ENCODE measurements at places on chromosomes 16 and 17.

- DNase-seq: no peak
Observed at GRCh38 chr17:8701754-8702153, 42.9 kb downstream of the CCDC42 start.

GRCh38 chr17:13646411-13646810, 44.7 kb upstream of the HS3ST3A1 start:
- DNase-seq: no peak

DNA sequence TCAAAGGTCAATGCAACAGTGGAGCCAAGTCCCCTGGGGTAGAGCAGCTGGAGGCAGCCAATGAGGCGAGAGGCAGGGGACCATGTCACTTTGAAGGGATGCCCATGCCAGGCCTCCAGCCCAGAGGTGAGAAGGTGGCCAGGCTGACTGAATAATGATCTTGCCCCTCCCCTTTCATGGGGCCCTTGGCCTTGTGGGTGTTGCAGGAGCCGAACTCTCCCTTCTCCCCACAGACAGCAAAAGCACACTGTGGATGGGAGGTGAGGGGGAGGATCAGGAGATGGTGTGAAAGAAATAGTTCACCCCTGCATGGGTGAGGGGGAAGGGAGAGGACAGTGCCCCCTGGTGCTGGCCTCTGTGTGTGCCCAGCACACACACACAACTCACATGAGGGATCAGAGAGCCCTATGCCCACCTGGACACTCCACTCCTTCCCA, 15.8 kb upstream of the TBX21 start:
- DNase-seq: no peak

- DNase-seq: no peak
Observed at GRCh38 chr17:79363552-79364275, 247.1 kb downstream of the RBFOX3 start.

DNA sequence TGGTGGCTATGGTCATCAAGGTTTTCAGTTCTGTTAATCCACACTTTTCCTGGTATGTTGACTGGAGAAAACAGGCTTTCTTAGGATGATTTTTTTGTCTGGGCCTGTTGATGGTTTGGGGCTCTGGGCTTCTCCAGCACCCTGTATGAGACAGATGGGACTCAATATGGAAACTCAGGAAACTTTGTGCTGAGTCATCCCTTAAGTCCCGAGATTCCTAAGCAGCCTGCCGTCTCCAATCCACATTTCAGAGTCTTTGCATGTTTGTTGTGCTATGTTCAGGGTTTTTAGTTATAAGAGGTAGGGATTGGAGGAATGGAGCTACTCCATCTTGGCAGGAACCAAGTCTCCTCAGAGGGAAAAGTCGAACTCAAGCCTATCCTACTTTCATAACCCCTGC, 253.3 kb upstream of the FOXF1 start:
- DNase-seq: no peak

DNA sequence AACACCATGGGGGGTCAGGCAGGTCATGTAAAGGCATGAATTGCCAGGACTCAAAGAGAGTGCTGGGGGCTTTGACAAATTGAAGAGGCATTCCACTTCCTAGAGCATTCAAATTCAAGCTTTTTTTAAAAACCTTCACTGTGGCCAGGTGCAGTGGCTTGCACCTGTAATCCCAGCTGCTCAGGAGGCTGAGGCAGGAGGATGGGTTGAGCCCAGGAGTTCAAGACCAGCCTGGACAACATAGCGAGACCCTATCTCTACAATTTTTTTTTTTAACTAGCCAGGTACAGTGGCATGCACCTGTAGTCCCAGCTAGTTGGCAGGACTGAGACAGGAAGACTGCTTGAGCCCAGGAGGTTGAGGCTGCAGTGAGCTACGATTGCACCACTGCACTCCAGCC, 17.2 kb downstream of the ABCC12 start:
- no peak for DNase-seq

DNA sequence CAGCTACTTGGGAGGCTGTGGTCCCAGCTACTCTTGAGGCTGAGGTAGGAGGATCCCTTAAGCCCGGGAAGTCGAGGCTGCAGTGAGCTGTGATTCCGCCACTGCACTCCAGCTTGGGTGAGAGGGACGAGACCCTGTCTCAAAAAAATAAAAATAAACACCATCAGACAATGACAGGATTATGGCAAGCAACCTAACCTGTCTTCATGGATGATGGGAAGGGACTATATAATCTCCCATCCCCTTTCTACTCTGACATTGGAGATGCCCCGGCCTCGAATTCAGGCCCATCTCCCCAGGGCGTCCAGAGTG, 893 bp downstream of the TRIM25 start:
- no peak for DNase-seq

GRCh38 chr17:30389756-30390300, 11.1 kb downstream of the CPD start:
- DNase-seq: peak; percentile 29

GRCh38 chr17:17824119-17824782, 12.5 kb downstream of the SREBF1 start:
- no peak for DNase-seq

GRCh38 chr17:77449908-77450741, 309.4 kb downstream of the SEC14L1 start:
- peak; percentile 68 for DNase-seq

DNA sequence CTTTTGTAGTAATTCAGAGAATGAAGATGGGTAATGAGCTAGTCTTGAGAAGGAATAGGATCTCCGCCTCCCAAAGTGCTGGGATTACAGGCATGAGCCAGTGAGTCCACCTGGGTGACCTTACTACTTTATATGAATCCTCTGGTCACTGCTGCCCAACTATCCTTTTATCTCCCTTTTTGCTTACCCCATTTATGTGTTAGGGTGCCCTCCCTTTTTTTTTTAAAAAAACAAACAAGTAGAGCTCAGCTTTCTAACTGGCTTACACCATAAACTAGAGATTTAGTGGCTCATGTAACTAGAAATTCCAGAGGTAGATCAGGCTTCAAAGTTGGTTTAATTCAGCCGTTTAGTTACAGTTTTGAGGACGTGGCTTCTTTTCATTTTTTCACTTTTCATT, 15.6 kb downstream of the USP10 start:
- DNase-seq: no peak

GRCh38 chr16:21103941-21104860, 46.4 kb downstream of the DNAH3 start:
- DNase-seq: peak; percentile 67

GRCh38 chr16:88920618-88921590, 54.4 kb upstream of the PABPN1L start:
- peak; percentile 86 for DNase-seq

GRCh38 chr16:68696514-68696913, 40.6 kb upstream of the CDH1 start:
- no peak for DNase-seq

DNA sequence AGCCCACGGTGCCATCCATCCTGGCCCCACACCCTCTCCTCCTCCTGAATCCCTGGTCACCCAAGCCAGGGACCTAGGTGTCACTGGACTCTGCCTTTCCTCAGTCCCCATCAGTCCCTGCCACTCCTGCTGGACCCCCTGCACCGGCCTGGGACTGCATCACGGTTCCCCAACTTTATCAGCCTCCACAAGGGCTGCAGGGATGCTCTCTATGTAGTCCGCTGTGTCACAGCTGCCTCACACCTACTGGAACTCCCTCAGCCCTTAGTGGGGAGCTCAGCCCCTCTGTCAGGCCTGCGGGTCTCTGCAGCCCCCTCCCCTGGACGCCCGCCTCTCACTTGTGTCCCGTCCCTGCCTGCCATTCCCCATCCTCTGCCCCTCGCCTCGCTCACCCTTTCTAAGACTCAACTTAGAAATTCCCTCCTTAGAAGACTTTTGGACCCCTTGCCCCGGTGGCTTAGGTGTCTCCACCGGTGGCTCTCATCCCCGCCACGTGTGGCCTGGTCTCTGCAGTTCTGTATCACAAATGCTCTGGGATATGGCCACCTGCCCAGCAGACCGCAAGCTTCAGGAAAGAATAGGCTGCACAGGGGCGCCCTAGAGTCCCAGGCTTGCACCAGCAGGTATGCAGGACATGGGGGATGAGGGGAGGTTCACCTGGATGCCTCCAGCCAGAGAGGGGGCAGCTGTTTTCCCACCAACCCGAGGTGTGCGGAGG, 62.9 kb downstream of the PRMT7 start:
- DNase-seq: no peak

DNA sequence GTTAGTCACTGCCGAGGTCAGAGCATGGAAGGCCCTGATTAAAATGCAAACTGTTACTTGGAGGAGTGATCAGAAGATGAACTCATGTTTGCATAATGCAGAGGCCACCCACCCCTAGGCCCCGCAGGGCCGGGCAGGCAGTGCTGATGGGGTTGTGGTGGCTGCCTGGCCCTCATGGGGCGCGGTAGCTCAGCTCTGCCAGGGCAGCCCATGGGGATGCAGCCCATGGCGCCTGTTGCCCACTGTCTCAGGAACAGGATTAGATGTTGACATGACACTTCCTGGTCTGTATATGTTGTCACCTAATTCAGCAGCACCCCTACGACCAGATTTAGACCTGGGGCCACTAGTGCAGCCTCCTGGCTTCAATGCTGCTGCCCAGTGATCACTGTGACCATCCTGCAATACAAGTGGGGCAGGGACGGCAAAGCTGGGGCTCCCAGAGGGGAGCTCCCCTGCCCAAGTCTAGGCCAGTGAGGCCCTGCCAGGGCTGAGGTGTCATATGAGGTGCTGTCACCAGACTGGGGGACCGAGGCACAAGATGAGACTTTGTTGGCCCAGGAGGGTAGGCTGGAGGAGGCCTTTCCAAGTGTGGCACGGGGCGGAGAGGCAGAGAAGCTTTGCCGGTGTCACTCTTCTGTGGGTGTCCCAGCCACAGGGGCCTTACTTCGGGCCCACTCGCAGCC, 49.1 kb downstream of the RAI1 start:
- no peak for DNase-seq

GRCh38 chr17:8004899-8005298, 2.5 kb downstream of the GUCY2D start:
- DNase-seq: no peak

DNA sequence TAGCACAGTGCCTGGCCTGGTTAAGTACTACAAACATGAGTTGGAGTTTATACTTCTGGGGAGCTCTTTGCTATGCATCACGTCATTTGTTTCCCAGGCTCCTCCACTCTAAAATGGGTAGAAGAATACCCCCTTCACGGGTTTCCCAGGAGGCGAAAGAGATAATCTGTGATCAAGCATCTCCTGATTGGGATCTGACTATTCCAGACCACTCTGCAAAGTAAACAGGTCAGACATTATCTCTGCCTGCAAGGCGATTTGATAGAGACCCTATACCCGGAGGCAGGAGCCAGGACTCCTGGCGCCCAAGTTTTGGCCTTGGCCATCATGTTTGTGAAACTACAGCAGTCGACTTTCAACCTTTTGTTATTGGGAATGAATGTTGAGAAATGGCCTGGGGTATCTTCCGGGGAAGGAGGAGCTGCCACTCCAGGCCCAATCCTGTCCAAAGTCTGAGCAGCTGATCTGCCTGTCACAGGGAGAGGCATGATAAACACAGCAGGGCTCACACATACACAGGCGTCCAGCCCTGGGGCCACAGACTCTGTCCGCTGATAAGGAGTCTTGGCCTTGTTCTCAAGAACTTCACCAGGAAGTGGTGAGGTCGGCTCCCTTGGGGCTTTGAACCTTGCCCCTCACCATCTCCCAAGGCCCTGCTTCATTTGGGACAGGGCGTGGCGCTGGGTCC, 199.9 kb downstream of the MAF start:
- DNase-seq: no peak

GRCh38 chr16:88855736-88856121, 1.0 kb downstream of the GALNS start:
- no peak for DNase-seq

DNA sequence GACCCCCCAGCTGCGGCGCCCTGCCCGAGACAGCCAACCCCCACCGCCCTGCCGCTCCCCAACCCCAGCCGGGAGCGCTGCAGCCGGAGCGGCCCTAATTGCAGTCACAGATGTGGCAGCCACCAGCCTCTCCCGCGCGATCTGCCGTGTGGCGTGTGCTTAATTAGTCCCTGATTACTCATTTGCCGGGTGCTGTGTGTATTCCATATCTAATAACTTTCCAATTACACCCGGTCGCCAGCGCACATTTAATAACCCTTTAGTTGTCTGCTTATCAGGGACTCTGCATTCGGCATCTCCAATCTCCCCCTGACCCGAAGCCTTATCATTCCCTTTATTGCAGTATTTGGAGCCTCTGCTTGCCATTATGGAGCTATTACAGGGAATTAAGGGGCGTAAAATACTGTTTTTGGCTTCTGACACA, 236.7 kb upstream of the CIBAR2 start:
- DNase-seq: no peak

DNA sequence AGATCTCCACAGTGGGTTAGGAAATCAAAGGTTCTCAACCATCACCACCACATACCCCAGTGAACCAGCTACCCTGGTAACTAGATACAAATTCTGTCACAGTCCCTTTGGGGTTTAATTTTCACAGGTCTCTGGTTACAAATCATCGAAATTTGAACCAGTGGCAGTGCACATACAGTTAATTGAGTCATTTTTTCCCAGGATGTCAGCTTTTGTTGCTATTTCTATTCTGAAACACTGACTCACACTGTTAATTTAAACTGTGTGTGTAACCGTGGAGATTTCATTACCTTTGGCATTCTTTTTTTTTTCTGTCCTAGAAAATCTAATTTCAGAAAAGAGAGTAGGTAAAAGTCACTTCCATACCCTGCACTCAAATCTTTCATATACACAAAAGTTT, 511.5 kb downstream of the TOX3 start:
- DNase-seq: no peak

DNA sequence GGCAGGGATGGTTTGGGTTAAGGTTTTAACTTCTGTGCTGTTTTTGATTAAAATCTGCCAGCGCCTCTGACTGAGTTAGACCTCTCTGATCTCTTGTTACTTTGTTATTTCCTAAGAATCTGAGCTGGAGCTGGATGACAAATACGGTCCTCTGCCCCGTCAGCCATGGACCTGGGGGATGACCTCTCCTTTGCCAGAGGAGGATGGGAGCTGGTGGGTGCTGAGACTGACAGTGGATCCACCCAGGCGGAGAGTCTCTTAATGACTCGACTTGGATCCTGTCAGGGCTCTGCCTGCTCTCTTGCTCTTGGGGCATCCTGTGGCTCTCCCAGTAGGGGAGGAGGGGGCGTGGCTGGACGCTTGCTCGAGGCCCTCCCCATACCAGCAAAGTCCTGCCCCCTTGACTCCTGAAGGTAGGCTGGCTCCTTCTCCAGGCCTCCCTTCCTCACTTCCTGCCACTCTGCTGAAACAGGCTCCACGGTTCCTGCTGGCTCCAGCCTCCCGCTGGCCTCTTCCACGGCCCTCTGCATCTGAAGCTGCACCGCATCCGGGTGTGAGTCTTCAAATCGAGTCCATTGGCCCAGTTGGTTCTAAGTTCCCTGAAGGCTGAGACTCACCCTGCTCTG, 24.8 kb upstream of the MAP3K14 start:
- no peak for DNase-seq

Data from suppressor macrophage (primary cell).